NCI-H2029 (cell line): ENCODE measurements at places on chromosomes 2 and 18.

DNA sequence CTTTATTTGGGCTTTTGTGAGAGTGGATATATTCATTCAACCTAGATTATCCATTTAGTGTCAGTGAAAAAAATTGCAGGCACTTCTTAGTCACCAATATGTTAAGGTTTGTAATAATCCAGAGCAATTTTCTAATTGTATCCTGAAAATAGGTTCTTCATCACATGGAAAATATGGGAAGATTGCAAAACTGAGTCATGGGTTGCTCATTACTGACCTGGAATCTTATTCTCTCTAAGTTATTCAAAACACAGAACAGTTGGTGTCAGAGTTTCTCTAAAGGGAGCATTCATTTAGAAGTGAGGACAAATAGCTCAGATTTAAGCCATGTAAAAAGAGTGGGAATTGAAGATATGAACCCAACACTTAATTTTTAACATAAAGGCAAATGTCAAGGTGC, 181.3 kb downstream of the IKZF2 start:
- DNase-seq: no peak

DNA sequence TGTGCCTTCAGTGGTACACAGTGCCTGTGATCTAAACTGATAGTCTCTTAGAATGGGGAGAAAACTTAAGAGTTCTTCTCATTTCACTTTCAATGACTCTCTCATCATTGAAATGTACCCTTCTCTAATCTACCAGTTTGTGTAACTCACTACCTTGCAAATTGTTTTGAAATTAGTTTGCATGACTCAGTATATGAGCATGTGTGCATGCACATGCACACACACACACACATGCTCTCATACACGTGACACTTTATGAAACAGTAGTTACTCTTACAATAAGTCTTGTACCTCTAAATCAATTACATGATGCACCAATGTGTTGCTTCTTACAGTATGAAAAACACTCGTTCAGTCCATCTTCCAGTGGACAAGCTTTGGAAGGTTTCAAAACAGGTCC, 10.6 kb downstream of the LYPD6B start:
- DNase-seq: no peak

DNA sequence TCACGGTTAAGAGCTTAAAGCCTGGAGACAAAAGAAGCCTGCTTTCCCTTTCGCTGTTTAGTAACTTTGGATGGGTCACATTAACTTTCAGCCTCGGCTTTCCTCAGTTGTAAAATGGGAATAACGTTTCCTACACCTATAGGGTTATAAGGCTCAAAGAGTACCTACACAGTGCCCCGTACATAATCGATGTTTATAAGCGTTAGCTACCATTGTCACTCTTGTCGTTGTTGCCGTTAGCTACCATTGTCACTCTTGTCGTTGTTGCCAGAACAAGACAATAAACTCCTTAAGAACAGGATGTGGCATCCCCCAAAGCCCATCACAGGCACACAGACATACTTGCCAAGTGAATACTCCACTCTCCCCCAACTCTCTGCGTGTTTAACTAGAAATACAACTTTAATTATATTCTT, 901 bp upstream of the MFSD6 start:
- peak; percentile 68 for DNase-seq

- no peak for DNase-seq
These were observed 46.7 kb downstream of the PLA2R1 start for GRCh38 chr2:160015746-160016145.

- no peak for DNase-seq
These were observed 69.9 kb upstream of the ITGA6 start for GRCh38 chr2:172357442-172357841.

DNA sequence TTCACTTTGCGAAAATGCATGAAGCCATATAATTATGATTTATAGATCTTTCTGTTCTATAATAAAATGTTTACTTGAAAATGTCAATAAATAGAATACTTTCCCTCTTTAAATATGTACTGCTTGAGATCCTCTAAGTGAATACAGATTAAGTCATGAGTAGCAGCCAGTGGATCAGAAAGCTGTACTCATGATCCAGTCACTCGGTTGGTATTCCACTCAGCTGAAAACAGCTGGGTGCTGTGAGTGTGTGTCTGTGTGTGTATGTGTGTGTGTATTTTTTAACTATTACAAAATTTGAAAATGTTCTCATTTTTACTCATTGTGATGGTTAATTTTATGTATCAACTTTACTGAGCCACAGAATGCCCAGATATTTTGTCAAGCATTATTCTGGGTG, 141.6 kb upstream of the CYP26B1 start:
- no peak for DNase-seq

DNA sequence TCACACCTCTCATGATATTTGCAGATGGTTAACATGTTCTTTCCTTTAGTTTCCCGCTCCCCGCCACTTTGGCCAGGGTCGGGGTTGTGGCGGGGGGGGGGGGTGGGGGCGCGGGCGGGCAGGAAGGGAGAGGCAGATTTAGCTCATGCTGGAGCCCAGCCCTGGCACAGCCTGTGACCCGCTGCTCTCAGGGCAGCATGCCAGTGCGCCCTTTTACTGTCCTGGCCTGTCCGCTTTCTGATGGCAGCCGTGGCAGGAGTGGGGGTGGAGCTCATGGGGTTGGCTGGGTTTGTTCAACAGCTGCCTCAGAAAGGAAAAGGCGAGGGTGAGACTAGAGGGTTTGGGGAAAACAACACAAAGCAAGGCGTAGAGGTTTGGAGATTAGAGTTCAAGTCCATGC, 56.1 kb downstream of the TNP1 start:
- DNase-seq: peak; percentile 58

GRCh38 chr2:71620851-71621251, 167.5 kb downstream of the DYSF start:
- DNase-seq: no peak

GRCh38 chr2:112942654-112943002, 31.7 kb downstream of the IL37 start:
- no peak for DNase-seq

GRCh38 chr2:197311421-197312033, 947 bp upstream of the ANKRD44 start:
- no peak for DNase-seq

- no peak for DNase-seq
These were observed 2.0 kb downstream of the HOXD3 start for GRCh38 chr2:176158855-176159662.

GRCh38 chr2:74418312-74418711, 3.1 kb downstream of the C2orf81 start:
- no peak for DNase-seq

DNA sequence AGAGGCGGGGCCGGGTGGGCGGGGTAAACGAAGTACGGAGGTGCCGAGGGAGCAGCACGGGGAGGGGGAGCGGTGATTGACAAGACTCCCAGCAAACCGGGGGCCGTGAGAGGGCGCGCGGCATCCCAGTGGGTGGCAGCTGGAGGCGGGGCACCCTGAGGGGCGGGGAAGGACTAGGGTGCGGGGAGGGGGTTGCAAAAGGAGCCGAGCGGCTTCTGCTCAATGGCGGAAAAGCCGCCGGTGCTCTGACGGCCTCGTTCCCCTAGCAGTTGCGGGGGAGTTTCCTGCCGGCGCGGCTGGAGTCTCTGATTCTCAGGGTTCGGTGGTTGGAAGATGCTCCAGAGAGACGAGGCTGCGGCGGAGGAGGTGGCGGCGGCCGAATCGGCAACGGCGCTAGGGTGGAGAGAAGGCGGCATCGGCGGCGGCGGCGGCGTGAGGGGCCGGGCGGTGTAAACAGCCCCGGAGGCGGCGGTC, at the start of gene PPM1B:
PPM1B (plus strand) TSS at position 195 of the 474 bp plus-strand sequence. CDS start 32,325 bp downstream, outside the sequence.
- no peak for DNase-seq

DNA sequence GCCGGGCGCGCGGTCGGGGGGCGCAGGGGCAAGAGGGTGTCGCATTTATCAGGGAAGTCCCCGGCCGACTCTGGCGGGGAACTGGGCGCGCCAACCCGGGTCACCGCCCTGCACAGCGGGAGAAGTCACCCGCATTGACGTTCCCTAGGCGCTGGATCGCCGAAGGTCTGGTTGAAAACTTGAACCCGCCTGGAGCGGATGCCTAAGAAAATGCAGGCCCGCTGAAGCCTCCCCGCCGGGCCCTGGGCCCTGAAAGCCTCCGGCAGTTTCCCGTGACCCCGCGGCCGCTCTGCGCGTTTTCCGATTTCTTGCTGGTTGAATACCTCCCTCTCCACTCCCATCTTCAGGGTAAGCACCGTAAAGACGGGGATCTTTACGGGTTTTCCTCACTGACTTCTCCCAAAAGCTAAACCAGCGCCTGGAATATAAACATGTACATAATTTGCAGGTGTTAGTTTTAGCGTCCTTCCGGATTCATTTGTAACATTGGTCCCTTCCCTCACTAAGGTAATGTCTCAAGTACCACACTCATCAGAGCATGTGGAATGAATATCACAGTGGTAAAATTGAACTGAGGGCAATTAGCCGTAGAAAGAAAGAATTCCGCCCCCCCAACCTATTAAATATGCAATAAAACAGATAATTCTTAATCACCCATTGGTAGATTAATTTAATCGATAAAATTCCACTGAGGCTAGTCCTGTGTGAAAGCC, 675 bp upstream of the SPIRE1 start:
- no peak for DNase-seq

GRCh38 chr2:205852457-205852856, 170.2 kb downstream of the NRP2 start:
- no peak for DNase-seq

DNA sequence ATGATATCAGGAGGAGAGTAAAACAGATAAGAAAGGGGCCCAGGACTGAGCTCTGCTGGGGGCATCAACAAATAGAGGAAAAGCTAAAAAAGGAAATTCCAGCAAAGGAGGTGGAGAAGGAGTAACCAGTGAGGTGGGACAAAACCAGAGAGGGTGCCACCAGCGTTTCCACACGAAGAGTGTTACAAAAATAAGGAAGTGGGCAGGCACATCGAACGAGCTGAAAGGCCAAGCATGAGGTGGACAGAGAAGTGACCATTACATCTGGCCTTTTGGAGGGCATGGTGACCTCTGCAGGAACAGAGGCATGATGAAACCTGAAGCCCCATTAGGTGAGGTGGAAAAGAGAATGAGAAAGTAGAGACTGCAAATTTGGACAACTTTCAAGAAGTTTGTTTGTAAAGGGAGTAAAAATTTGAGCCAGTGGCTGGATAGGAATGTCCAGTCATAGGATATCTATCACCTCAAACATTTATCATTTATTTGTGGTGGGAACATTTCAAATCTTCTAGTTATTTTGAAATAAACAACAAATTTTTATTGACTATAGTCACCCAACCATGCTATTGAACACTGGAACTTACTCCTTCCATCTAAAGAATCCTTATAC, 18.4 kb upstream of the VIT start:
- DNase-seq: no peak

- no peak for DNase-seq
These were observed 544.4 kb upstream of the DSEL start for GRCh38 chr18:68060871-68061270.

DNA sequence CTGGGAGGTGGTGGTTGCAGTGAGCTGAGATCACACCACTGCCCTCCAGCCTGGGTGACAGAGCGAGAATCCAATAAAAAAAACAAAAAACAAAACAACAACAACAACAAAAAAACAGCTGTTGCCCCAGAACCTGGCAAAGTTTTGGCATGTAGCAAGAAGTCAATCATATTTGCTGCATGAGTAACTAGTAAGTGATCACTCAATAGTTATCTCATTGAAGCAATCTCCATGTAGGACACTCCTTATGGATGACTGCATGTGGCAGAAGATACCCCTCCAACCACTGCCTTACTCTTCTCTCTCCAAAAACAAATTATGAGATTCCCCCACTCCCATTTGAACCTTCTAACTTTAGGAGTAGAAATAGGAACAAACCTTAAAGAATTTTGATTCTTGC, 113.7 kb downstream of the TTC27 start:
- no peak for DNase-seq

- DNase-seq: no peak
These were observed 101.2 kb downstream of the NRXN1 start for GRCh38 chr2:50930726-50931125.

- peak; percentile 27 for DNase-seq
These were observed 179.4 kb downstream of the INHBB start for GRCh38 chr2:120525056-120526046.

GRCh38 chr2:165843351-165843750, 49.3 kb upstream of the GALNT3 start:
- DNase-seq: no peak

DNA sequence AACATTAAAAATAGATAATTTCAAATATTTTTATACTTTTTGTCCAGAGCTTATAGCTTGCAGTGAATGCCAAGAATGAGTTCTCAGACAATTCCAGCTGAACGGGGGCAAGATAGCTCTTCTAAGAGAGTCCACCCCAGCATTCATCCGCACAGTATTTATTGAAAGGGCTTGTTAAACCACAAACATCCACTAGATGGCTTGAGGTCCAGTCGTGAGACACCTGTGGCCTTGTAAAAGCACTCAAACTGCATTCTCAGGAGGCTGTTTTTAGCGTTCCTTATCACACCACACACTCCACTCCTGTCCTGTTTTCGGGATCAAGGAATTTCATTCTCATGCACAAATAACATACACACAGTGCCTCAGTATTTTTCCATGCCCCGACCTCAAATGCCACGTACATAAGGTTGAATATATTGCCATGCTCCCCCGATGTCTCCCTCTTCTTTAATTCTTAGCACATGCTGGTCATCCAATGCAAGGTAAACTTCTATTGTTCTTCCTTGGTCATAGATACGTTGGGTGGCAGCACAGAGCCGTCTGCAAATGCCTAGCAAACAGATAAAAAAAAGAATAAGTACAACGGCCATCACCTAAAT, 47.4 kb downstream of the DNAJC10 start:
- DNase-seq: peak; percentile 43

DNA sequence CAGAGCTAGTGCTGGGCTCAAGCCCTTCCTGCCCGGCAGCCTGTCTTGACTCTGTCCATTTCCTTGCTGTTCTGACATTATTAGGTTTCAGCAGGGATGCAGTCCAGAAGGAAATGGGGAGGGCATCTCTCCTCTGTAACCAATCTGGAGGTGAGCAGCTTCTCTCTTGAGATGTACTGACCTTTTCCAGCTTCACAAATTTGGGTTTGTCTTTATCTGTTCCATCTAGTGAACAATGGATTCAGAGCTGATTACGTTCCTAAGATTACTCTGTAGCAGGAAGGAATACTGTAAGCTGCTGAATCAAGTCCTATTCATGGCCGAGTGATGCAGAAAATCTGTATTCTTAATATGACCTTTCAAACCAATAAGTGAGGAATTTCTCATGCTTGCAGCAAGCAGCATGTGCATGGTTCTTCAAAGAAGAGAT, 11.0 kb downstream of the PLA2R1 start:
- no peak for DNase-seq

GRCh38 chr2:215430528-215431187, 5.2 kb downstream of the FN1 start:
- no peak for DNase-seq

- DNase-seq: no peak
These were observed 1100.2 kb downstream of the CBLN2 start for GRCh38 chr18:71443706-71444480.

- no peak for DNase-seq
These were observed 485.6 kb downstream of the PTH2R start for GRCh38 chr2:208892203-208892602.

- no peak for DNase-seq
These were observed 42.5 kb upstream of the LCLAT1 start for GRCh38 chr2:30404319-30405259.

- DNase-seq: no peak
These were observed 36.1 kb downstream of the NHEJ1 start for GRCh38 chr2:219124381-219125110.

GRCh38 chr2:68689553-68690537, 44.8 kb upstream of the ARHGAP25 start:
- DNase-seq: no peak

- no peak for DNase-seq
These were observed 164.2 kb downstream of the MYT1L start for GRCh38 chr2:2166881-2167280.
